AML-193 (cell line): ENCODE measurements at places on chromosomes 2 and 18.

GRCh38 chr18:33440060-33441043, at the start of gene CCDC178:
CCDC178 (minus strand) TSS chr18:33440721; CDS start chr18:33412088, 28,633 bp downstream.
- no peak for DNase-seq

GRCh38 chr18:78768221-78768620, 211.4 kb upstream of the SALL3 start:
- DNase-seq = no peak

GRCh38 chr2:224520064-224520463, 65.1 kb downstream of the CUL3 start:
- no peak for DNase-seq

DNA sequence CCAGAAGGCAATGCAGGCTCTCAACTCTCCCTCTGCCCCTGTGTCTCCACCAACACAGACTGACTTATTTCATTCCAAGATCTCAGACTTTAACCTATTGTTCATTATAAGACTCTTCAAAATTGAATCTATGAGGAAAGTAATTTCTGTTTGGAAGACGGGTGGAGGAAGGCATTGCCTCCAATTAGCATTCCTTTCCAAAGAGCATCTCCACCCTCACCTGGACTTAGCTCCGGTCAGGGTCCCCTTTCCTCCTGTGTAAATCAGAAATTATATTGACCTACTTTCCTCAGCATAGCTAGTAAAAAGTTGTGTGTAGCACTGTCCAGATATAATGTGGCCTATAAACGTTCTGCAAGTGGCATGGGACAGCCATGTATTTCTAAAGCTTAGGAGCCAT, 230.4 kb upstream of the ACVR2A start:
- DNase-seq = no peak

DNA sequence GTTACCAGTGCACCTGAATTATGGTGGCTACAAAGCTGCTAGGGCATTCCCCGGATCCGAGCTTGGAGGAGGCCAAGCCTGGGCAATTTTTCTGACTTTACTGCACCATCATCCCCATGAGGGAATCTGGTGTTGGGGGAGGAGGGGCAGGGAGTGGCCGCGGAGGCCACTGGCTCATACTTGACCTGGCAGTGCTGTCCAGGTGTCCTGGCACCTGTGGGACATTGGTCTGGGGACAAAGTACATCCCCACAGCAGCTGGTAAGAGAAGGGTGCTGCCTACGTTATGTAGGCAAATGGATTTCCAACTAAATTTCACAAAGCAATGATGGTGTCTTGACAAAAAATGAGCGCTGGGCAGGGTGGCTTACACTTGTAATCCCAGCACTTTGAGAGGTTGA, 48.3 kb downstream of the KLHL29 start:
- DNase-seq = no peak

GRCh38 chr2:224219781-224220180, 180.7 kb upstream of the SERPINE2 start:
- DNase-seq = no peak

DNA sequence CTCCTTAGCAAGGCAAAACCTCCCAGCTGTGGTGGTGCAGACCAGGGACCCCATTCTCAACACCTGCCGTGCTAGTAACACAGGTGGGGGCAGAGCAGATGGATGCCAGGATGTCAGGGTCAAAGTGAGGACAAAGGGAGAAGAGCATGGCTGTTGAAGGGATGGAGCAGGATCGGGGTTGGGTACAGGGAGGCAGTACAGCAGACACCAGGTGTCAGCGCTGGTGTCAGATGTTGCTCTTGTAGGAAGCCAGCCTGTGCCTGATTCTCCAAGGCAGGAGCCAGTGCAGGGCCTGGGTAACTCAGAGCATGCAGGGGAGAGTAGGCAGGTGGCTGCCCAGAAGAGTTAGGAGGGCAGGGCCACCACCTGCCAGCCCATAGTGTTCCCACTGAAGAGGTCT, 222.1 kb upstream of the SPRED2 start:
- no peak for DNase-seq

DNA sequence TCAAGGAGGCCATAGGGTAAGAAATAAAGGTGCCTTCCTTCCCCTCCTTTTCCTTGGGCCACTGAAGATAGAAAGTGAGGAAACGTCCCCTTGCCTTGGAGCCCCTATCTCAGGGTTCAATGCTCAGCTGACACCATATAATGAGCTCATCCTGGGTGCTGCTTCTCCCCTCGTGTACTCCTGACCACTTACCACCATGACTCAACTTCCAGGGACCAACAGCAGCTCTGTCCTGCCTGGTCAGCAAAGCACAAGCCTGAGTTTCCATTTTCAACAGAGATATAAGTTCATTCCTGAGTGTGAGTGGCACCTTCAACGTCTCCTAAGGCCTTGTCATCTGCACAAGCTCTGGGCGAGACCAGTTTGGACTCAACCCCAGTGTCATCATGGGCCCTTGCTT, 151.2 kb downstream of the CAPN13 start:
- DNase-seq = no peak

GRCh38 chr2:75549401-75550253, 11.1 kb downstream of the EVA1A start:
- no peak for DNase-seq

DNA sequence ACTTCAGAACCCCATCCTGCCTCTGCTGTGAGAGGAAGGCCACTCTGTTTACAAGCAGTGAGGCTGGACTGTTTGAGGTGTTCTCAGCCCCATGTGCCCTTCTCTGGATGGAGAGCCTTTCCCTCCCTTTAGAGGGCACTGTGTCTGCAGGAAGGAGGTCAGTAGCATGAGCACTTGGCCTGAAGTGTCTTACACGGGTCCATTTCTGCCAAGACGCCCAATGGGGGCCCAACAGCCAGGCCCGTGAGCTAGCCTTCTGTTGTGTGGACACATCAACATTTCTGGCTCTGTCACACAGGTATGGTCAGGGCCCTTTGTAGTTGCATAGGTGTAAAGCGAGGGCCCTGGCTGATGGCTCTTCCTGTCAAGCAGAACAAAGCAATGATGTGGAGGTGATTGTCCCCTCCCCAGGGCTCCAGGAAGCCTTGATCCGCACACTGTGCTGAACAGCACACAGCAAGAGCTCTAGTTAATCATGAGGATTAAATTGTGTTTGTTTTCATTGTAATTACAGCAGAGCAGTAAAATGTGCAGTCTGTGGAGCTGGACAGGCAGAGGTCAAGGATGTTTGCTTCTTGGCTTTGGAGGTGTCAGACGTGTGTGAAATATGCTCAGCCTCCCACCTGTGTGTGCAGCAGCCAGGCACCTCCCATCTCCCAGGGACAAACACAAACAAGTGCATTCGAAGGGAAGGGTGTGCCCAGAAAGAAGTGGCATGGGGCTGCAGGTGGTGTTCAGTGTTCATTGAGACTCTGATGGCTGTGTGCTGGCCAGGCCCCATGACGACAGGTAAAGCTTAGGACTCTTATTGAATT, 132.1 kb downstream of the SH3RF3 start:
- peak; percentile 45 for DNase-seq

- no peak for DNase-seq
These were observed 81.4 kb upstream of the B3GNT2 start for GRCh38 chr2:62114564-62114963.

DNA sequence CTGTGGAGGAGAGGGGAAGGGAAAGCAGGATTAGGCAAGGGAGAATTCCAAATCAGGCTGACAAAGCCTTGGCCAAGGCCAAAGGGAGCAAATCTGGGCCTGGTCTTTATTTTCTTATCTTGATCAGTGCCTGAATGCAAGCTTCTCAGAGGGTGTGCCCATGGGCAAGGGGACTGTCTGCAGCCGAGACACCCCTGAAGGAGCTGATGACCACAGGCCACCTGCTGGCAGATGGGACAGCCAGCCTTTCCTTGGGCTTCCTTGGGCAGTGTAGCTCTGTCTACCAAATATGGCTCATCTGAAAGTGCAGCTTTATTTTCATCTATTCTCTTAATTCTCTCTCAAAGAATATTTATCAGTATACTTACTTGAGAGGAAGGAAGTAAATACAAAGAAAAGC, 117.0 kb downstream of the PKP4 start:
- no peak for DNase-seq

- no peak for DNase-seq
These were observed at the start of gene ZBTB14 for GRCh38 chr18:5295231-5295920. ZBTB14 (minus strand) TSS chr18:5295726; CDS start chr18:5293246, 2,480 bp downstream.

- DNase-seq = no peak
These were observed 12.7 kb downstream of the GCKR start for GRCh38 chr2:27509326-27509725.

GRCh38 chr2:241640165-241640795, 2.8 kb downstream of the ATG4B start:
- DNase-seq = no peak
